ENCODE measurements at places on chromosomes 1 and 21.

DNA sequence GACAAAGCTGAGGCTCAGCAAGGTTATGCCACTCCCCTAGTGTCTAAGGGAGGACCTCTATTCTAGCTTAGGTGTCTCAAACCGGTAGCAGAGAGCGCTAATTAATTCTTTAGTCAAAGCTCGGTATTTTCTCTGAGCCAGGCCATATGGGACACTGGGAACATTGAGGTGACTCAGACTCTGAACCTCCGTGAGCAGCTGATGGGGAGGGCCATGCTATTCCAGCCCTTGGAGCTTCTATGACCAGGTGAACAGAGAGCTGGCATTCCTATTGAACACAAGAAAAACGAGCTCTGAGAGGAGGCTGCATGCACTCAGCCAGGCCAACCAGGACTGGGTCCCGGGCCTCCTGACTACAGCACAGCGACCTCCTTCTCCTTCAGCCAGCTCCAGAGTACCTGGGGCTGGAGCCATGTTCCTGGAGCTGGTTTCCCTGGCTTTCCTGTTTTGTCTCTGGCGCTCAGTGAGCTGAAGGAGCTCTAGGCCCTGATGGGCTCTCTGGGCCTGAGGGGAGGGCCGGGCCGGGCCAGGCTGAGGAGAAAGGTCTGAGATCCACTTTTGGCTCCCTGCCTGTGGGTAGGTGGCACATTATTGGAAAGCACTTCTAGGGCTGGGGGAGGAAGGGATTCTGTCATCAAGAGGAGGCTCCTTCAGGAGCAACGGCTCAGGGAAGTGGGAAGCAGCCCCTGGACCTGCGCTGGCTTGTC, 37.0 kb downstream of the SLC9A1 start:
- H3K27me3 ChIP-seq: no peaks in the 10 kb centered on the region
- DNase-seq: no peak
- H3K4me3 ChIP-seq: no peak overlapping the region

- no peaks in the 10 kb centered on the region for H3K36me3 ChIP-seq
- H3K4me3 ChIP-seq: no peak overlapping the region
- no peaks in the 10 kb centered on the region for H3K4me1 ChIP-seq
Measured at GRCh38 chr1:64568171-64568450, 98.2 kb downstream of the CACHD1 start.

GRCh38 chr1:203295796-203296195, 9.5 kb upstream of the BTG2 start:
- H3K27ac ChIP-seq: peak overlapping the region; percentile 54
- no peak for DNase-seq
- H3K4me1 ChIP-seq: peaks cover 45% of the 10 kb centered on the region
- H3K27me3 ChIP-seq: no peaks in the 10 kb centered on the region

DNA sequence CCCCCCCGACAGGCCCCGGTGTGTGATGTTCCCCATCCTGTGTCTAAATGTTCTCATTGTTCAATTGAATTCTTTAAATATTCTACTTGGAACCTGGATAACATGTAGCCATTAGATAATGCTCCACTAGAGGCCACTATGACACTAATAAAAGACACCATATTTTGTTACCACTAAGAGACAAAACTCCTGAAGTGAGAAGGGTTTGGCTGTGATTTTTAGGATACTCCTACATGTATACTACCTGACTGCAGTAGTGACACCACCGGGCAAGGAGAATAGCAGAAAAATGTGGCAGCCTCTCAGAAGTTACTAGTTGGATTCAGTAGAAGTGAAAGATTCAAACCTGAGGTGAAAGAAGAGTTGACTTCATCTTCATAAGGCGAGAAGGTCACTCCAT, 36.0 kb downstream of the F5 start:
- H3K4me1 ChIP-seq: peaks cover 19% of the 10 kb centered on the region
- no peak overlapping the region for H3K27ac ChIP-seq
- H3K27me3 ChIP-seq: no peaks in the 10 kb centered on the region
- H3K4me3 ChIP-seq: no peak overlapping the region
- peak; percentile 61 for DNase-seq

DNA sequence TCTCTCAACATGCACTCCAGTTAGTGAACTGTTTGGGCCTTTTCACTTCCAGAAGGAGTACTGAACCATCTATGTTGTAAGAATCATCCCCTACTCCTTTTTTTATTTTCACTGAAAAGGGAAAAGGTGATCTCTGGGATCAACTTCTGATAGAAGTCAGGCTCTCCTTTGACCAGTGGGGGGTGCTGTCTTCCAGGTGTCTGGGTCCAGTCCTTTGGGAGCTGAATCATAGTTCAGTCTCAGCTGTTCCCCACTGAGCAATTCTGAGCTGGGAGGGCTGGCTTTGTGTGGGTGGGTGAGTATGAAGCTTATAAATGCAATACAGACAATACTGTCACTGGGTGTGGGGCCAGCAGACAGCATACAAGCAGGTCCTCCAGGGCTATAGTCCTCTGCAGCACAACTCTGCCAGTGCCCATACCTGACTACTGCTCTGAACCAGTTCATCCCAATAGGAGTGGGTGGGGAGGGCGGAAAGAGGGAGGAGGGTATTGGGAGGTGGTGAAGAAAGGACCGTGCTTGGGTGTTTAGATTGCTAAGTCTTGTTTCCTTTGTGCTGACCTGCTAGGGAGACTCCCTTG, 12.5 kb upstream of the SARS1 start:
- H3K36me3 ChIP-seq: peaks cover 10% of the 10 kb centered on the region
- H3K4me3 ChIP-seq: no peak overlapping the region
- no peak overlapping the region for H3K27ac ChIP-seq
- no peaks in the 10 kb centered on the region for H3K27me3 ChIP-seq
- DNase-seq: peak; percentile 78

GRCh38 chr1:214615871-214616270, 12.9 kb downstream of the CENPF start:
- DNase-seq: no peak
- H3K4me3 ChIP-seq: no peak overlapping the region
- no peak overlapping the region for H3K27ac ChIP-seq
- peaks cover 54% of the 10 kb centered on the region for H3K36me3 ChIP-seq
